Activated CD8-positive, alpha-beta memory T cell treated with anti-CD3 and anti-CD28 coated beads for 1 hour (primary cell): ENCODE measurements at places on chromosomes 6 and 20.

- no peak for DNase-seq
Measured at GRCh38 chr6:107323133-107323785, 136.1 kb downstream of the PDSS2 start.

- DNase-seq = no peak
Measured at GRCh38 chr6:163381118-163381756, 33.3 kb upstream of the QKI start.

DNA sequence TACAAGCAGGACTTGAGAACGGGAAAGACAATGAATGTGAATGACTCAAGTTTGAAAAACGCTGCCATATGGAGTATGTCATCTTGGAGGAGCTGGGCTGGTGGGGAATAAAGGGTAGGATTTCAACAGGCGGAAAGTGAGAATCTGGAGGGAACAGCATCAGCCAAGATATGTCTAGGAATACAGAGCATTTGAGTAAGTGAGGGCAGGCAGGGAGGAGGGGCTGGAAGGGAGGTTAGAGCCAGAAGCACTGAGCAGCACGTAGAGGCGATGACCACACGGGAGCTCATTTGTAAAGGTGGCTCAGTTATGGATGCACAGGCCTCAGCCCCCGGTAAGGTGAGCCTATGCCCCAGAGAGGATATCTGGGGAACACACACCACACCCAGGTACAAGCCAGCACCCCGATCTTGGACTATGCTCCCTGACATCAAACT, 115.1 kb downstream of the ZMYND8 start:
- DNase-seq = no peak

DNA sequence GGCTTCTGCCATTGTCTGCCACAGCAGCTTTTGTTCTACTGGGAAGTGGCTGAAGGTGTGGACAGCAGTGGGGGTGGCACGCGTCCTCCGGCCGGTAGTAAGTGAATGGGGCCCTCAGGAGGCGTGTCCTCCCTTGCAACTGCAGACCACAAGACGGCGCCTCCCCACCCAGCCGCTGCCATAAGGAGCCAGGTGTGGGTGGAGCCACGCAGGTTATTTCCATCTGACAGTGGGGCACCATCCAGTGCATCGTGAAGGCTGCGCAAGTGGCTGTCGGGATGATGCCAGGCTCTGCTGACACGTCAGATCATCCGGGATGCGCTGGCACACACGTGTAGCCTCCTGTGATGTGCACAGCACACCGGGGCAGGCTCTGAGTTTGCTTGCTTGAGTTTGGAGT, 379.7 kb downstream of the CDH4 start:
- DNase-seq = no peak

- no peak for DNase-seq
Measured at GRCh38 chr6:167782698-167783517, 43.8 kb upstream of the AFDN start.
